Glomerular endothelial cell (primary cell): ENCODE measurements at places on chromosomes 2 and 18. TPM values are rescaled to one million over a fixed set of nuclear protein-coding genes. Genes with fewer than 3 reads are reported as not detected.

Gene CRYBA2
- not detected in 2 replicates for total RNA-seq

Gene CNDP1
- total RNA-seq, result not detected in 2 replicates

Gene MAP2
- total RNA-seq, result 8.8 and 12.9 TPM in 2 replicates

Gene ZNF24
- total RNA-seq, result 22.4 and 25.4 TPM in 2 replicates

Gene SLC5A7
- total RNA-seq, result not detected in 2 replicates

Gene SIX2
- 1.8 and 10.5 TPM in 2 replicates for total RNA-seq

Gene HOXD4
- total RNA-seq, result 5.5 and 12.4 TPM in 2 replicates

Gene EDAR
- 0.05 TPM in 1 of 2 replicates, not detected in the other for total RNA-seq

Gene DUSP19
- total RNA-seq, result 1.4 and 4.3 TPM in 2 replicates

Gene PPP4R1
- 60.4 and 98.1 TPM in 2 replicates for total RNA-seq

Gene FAHD2A
- 25.7 TPM in 2 replicates for total RNA-seq

Gene LRP1B
- total RNA-seq, result 0.05 TPM in 1 of 2 replicates, not detected in the other

Gene ST3GAL5
- 28.3 and 33.4 TPM in 2 replicates for total RNA-seq

Gene PTPRN
- 0.47 and 0.97 TPM in 2 replicates for total RNA-seq

Gene LYG1
- total RNA-seq, result 1.2 TPM in 1 of 2 replicates, not detected in the other

Gene DPYSL5
- not detected in 2 replicates for total RNA-seq

Gene KRTCAP3
- not detected in 2 replicates for total RNA-seq

Gene DSC2
- 0.64 and 1.8 TPM in 2 replicates for total RNA-seq

Gene LRP2
- 0.06 TPM in 1 of 2 replicates, not detected in the other for total RNA-seq

Gene SERPINB2
- total RNA-seq, result 10.5 and 33.7 TPM in 2 replicates

Gene KCNK3
- 0.53 and 1.3 TPM in 2 replicates for total RNA-seq

Gene POTEI
- 0.06 TPM in 1 of 2 replicates, not detected in the other for total RNA-seq

Gene TMEM247
- not detected in 2 replicates for total RNA-seq

Gene ACOXL
- 0.10 TPM in 1 of 2 replicates, not detected in the other for total RNA-seq

Gene DSG4
- not detected in 2 replicates for total RNA-seq

Gene ATP6V1C2
- total RNA-seq, result not detected in 2 replicates

Gene SAG
- total RNA-seq, result not detected in 2 replicates

Gene DPY30
- 61.7 and 68.7 TPM in 2 replicates for total RNA-seq

Gene VIT
- total RNA-seq, result not detected in 2 replicates

Gene FBLN7
- 2.2 and 5.8 TPM in 2 replicates for total RNA-seq

Gene NFATC1
- 6.0 and 16.1 TPM in 2 replicates for total RNA-seq

Gene DSG1
- 0.15 TPM in 1 of 2 replicates, not detected in the other for total RNA-seq

Gene FLACC1
- total RNA-seq, result 0.15 and 0.23 TPM in 2 replicates

Gene UGT1A10
- total RNA-seq, result not detected in 2 replicates

Gene UBXN4
- 50.3 and 72.0 TPM in 2 replicates for total RNA-seq

Gene CLEC4F
- 0.18 TPM in 1 of 2 replicates, not detected in the other for total RNA-seq

Gene DNAJC5G
- total RNA-seq, result 0.47 TPM in 1 of 2 replicates, not detected in the other

Gene UGT1A8
- not detected in 2 replicates for total RNA-seq

Gene ADD2
- total RNA-seq, result 0.47 and 0.68 TPM in 2 replicates

Gene PLGLB1
- total RNA-seq, result 1.3 and 3.8 TPM in 2 replicates

Gene ECEL1
- not detected in 2 replicates for total RNA-seq

Gene ZNF514
- 5.1 and 8.3 TPM in 2 replicates for total RNA-seq

Gene LRPPRC
- 49.0 and 54.4 TPM in 2 replicates for total RNA-seq

Gene SCYGR8
- not detected in 2 replicates for total RNA-seq

Gene LIMS4
- 55.2 and 102 TPM in 2 replicates for total RNA-seq

Gene SLC8A1
- 1.2 and 3.2 TPM in 2 replicates for total RNA-seq

Gene RESP18
- not detected in 2 replicates for total RNA-seq

Gene IL1B
- 8.9 and 10.6 TPM in 2 replicates for total RNA-seq

Gene KIF5C
- 0.58 and 1.6 TPM in 2 replicates for total RNA-seq

Gene KIAA2012
- not detected in 2 replicates for total RNA-seq

Gene ALPI
- not detected in 2 replicates for total RNA-seq

Gene COL4A3
- not detected in 2 replicates for total RNA-seq
